ENCODE measurements at places on chromosomes 3 and 15.

DNA sequence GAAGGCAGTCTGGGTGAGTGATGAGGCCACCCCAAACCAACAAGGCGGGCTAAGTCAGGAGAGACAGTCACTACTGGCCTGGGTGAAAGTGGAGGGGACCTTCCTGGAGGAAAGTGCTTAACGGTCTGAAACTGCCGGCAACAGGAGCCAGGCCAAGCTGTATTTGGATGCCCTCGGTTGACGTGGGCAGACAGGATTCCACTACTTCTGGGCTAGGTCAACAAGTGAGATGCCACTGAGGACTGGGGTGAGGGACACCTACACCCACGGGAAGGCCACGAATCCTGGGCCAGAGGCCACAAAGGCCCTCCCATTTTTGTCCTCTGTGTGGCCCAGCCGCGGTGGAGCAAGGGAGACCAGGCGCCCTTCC is 12.3 kb downstream of the SPTBN5 start:
- DNase-seq = no peak

DNA sequence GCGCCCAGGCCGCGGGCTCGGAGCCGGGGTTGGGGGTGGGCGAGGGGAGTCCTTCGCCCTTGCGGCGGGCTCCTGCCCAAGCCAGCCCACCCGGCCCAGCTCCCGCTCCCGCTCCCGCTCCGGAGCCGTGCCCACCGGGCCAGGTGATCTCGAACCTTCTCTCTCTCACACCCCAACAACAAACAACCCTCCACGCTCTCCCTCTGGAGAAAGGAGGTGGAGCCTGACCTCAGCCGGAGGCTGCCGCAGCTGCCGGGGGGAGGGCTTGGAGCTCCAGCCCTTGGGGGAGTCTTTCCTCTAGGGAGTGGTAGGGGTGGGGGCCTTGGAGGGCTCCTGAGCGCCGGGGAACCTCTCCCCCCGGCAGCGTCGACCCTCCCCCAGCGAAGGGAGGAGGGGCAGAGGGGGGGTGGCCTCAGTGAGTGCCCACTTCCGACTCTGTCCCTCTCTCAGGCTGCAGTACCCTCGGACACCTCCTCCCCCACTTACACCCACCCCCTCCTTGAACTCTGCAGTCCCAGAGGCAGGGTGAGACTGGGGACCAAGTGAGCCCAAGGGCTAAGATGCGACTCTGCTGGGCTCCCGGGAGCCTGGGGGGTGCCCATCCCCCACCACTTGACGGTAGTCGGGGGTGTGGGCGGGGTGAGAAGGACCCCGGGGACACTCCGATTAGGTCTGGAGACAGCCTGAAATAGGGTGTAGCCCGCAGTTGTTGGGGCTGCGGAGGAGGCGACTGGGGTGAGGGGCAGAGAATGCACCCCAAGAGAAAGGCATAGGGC is 4.4 kb upstream of the BAHD1 start:
- DNase-seq = no peak

DNA sequence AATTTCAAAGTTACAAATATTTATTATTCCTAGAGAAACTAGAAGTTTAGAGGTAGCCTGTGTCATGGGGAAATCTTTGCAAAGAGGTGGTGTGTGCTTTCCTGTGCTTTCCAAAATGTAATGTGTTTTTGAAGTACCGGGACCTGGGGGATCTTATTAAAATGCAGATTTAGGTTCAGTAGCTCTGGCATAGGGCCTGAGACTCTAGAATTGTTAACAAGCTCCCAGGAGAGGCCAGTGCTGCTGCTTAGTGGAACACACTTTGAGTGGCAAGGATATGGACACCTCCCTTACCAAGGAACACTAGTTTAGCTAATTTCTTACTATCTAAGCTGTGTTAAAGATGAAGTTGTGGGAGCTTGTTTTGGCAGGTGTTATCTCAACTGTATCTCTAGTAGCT is 428.9 kb downstream of the VGLL3 start:
- DNase-seq = no peak

DNA sequence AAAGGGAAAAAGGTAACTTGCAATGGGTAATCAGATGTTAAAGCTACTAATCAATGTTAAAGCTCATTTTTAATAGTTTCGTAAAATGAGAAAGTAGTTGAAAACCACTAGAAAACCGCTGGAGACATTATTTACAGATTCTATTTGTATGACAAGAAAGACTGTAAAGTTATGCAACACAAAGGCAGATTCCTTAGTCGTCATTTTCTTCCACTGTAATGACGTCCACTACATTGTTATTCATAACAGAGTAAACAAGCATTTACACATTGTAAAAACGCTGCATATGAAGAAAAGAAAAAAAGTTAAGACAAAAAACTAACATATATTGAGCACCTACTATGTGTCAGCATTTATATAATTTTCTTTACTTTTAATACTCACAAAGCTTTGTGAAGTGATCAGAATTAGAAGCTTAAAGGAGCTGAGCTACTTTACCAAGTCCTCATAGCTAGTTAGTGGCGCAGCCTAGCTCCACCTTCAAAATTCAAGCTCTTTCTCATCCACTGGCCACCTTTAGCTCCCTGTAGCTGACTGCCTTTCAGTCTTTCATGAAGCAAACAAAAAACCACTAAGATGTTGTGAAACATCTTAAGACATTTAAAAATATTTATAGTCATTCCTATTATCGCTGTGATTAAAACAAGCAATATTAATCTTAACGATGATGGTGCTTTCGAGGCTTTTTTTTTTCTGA is 100.1 kb upstream of the CDIN1 start:
- DNase-seq = no peak

- DNase-seq = no peak
Observed at GRCh38 chr3:116314476-116314875, 130.8 kb downstream of the LSAMP start.

GRCh38 chr3:81378552-81379293 is 382.7 kb downstream of the GBE1 start:
- no peak for DNase-seq

GRCh38 chr3:27666272-27666671 is 55.9 kb downstream of the EOMES start:
- DNase-seq = no peak

- no peak for DNase-seq
Observed at GRCh38 chr15:93189561-93189960, 100.5 kb upstream of the RGMA start.

- DNase-seq = no peak
Observed at GRCh38 chr3:138359148-138359918, 11.0 kb downstream of the MRAS start.

- no peak for DNase-seq
Observed at GRCh38 chr3:181278468-181279238, 289.1 kb upstream of the DNAJC19 start.

GRCh38 chr3:174441588-174442301 is 417.4 kb upstream of the NAALADL2 start:
- DNase-seq = no peak

- no peak for DNase-seq
Observed at GRCh38 chr15:101558221-101558941, 68.9 kb upstream of the PCSK6 start.

- no peak for DNase-seq
Observed at GRCh38 chr3:30894521-30895251, at the start of gene GADL1. TSS of gene GADL1 (minus strand) at chr3:30894661. CDS start at chr3:30894614, 47 bp downstream.

- no peak for DNase-seq
Observed at GRCh38 chr3:2856138-2857133, 253.7 kb downstream of the IL5RA start.

- DNase-seq = no peak
Observed at GRCh38 chr3:8438507-8439079, 63.0 kb upstream of the LMCD1 start.

DNA sequence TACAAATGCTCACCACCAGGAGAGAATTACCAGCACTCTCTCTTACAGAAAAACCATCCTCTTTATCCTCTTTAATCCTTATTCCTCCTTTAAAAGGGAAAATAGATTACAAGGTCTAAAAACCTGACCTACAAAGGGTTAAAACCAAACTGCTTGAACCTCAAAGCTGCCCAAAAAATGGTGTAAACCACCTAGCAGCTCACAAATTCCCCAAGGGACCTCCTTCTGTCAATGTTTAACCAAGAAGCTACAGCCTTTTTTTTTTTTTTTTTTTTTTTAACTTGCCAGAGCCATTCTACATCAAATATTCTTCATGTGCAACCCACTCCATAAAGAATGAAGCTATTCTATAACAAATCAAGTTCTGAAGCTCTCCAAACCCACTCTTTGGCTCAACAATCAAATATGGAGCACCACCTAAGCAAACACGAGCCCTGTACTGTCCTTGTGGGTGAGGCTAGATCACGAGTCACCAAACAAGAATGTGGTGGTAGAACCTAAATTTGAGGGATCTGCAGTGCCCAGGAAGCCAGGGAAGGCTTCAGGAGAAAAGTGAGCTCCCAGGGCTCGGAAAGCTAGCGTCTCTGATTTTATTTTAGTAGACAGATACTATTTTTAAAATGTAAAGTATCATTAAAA is 20.1 kb downstream of the OSBPL10 start:
- no peak for DNase-seq

DNA sequence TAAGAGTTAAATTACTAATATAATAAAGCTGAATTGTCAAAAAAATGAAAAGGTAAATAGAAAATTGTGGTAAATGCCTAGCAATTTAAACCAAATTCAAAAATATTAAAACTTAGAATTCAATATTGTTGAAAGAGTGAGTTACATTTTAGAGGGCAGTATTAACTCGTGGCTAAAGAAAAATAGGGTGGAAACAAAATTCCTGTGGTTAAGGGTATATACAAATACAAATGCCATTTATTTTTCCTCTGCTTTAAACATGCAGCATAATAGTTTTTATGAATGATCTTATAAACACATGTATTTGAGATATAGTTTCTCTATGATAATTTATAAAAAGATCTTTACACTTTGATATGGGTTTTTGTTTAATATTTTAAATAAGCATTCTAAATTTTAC is 79.0 kb downstream of the NEDD4 start:
- no peak for DNase-seq

- DNase-seq = no peak
Observed at GRCh38 chr3:98999675-99000074, 98.2 kb upstream of the DCBLD2 start.

DNA sequence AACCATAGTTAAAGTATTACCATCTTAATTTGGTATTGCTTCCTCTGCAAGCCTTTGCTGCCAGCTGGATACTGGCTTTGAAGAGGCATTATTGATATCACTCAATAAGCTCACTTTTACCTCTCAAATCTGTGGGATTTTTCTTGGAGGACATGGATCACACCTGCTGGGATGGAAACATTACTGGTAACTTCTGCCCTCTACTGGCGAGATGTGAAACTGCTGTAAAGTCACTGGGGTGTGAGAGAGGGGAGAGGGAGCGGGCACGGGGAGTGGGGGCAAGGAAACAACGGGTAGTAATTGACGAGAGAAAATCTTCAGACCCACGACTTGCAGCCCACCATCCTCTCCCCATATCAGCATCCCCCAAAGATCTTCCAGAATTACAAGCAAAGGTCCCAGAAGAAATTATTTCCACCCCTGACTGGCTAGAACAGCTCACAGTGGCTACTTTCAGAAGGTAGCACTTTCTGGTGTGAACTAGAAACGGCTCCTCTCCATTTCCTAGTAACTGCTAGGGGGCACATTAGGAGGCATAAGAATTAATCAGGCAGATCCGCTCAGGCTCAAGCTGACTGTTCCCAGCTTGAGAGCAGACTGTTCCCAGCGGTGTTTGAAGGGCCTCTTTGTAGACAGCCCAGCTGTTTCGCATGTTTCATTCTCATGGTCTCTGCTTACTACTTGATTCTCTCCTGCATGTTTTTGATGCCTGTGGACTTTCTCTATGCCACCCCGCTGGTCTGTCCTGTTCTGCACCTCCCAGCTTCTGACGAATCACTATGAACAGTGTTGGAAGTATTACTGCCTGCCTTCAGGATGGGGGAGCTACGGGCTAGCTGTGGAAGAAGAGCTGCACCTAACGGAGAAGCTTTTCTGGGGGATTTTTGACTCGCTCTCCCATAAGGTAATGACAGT is 230.4 kb upstream of the CHRM5 start:
- DNase-seq = no peak

- no peak for DNase-seq
Observed at GRCh38 chr3:113243846-113244245, 32.5 kb downstream of the BOC start.

- DNase-seq = no peak
Observed at GRCh38 chr3:68186733-68187132, 532.3 kb upstream of the SUCLG2 start.

GRCh38 chr3:52982839-52983238 is 63.0 kb downstream of the SFMBT1 start:
- DNase-seq = no peak

DNA sequence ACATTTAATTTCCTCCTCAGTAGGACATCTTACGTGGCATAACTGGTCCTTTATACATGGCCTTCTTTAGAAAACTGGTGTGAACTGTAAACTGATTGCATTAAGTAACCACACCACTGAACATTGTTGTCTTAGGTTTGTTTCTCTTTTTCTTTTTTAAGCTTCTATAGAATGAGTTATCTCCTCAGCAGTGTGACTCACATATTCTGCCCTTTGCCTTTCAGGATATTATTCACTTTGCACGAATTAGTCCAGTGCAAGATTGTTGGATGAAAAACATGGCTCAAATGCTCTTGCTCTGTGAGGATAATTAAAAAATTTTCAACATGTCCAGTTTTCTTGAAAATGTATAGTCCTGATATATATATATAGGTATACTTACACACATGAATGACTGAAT is 147.6 kb downstream of the KBTBD8 start:
- DNase-seq = no peak

- no peak for DNase-seq
Observed at GRCh38 chr3:157436583-157437291, at the start of gene PTX3. TSS of gene PTX3 (plus strand) at chr3:157436850. CDS start at chr3:157436934, 84 bp downstream.

GRCh38 chr3:55676643-55677042 is 189.5 kb upstream of the WNT5A start:
- DNase-seq = no peak

GRCh38 chr3:136952292-136952691 is 5.5 kb upstream of the IL20RB start:
- no peak for DNase-seq

GRCh38 chr15:55060836-55061235 is 135.9 kb downstream of the RSL24D1 start:
- no peak for DNase-seq

DNA sequence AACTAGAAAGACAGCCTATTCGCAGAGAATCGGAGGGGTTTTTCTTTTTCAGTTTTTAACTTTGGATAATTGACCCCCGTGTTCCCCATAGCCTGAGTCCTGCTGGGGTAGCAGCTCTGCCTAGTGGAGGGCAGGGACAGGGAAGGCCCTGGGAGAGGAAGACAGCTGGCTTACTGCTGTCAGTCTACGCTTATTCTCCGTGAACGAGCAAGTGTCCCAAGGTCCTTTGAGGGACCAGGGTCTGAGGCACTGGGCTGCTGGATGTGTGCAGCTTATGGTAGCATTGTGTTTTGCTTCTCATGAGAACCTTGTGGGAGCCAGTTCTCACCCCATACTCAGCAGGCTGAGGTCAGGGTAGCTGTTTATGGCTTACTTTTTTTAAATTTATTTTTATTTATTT is 3.0 kb downstream of the LIMD1 start:
- no peak for DNase-seq

- DNase-seq = no peak
Observed at GRCh38 chr3:22779737-22780136, 423.4 kb upstream of the UBE2E2 start.

GRCh38 chr3:193134856-193135255 is 106.2 kb upstream of the PLAAT1 start:
- DNase-seq = no peak
